ENCODE measurements at places on chromosomes 12 and 14.

GRCh38 chr12:34603382-34604035 is 581.2 kb downstream of the ALG10 start:
- DNase-seq, result no peak

- no peak for DNase-seq
Observed at GRCh38 chr14:37601865-37602264, 6.4 kb downstream of the TTC6 start.

DNA sequence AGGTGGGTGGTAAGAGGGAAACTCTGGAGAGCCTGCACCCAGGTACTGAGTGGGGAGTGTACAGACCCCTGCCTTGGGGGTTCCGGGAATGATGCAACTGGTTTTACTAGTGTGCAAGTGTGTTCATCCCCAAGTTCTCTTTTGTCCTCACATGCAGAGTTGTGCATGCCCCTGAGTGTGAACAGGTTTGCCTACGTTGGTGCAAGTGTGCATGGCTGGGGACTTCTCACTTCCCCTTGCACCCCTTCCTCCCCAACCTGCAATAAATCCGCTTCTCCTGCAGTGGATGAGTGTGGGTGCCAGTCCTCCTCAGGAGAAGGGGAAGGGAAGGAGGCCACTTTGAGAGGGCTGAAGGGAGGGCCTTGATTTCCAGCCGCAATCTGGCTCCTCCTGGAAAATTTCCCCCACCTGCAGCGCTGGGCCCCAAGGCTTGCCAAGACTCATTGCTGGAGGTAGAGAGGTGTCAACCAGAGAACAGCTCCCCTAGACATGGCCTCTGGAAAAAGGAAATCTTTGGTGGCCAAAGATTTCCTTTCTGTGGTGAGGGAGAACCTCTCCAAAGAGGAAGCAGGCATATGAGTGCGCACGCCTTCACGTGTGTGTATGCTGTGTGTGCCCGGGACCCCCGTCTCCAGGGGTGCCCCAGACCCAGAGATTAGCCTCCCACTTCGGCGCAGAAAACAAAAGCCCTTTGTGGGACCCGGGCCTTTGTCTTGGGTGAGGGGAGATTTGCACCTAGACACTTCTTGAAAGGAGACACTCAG is 5.5 kb downstream of the AQP2 start:
- DNase-seq, result no peak

DNA sequence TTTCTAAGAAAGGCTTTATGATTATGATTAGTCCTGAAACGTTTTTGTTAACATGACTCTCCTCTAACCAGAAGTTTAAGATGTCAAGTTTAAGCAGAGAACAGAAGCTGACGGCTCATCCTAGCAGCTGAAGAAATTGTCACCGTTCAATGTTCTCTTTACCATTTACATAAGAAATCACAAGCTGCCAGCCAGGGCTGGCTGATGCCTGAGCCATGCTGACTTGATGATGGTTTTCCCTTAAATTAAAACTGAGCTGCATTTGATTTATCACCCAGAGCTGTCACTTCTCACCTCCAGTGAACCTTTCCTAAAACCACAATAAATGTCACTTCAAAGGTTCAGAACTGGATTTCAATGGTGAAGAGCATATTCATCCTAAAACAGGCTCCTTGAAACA is 153.6 kb downstream of the KTN1 start:
- no peak for DNase-seq

All from vagina (tissue), 2 donors.